ENCODE measurements at places on chromosomes 2 and 18. TPM values are rescaled to one million over a fixed set of nuclear protein-coding genes. Genes with fewer than 3 reads are reported as not detected.

DNA sequence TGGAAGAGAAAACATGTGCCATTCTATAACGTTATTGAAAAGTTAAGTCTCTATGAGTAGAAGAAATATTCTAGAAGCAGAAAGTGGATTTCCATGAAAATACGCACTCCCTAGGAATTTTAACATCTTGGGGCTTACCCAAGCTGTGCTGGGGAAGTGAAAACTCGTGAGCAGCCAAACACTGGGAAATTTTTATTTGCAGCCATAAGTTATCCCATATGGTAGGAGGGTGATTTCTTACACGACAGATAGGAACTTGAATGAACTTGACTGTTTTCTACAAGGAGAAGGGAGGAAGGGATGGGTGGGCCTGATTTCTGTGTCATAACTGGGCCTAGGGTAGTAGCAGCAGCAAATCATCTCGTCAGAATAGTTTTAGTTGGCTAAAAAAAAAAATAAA is 272.6 kb downstream of the ETAA1 start:
- ATAC-seq: no peak

DNA sequence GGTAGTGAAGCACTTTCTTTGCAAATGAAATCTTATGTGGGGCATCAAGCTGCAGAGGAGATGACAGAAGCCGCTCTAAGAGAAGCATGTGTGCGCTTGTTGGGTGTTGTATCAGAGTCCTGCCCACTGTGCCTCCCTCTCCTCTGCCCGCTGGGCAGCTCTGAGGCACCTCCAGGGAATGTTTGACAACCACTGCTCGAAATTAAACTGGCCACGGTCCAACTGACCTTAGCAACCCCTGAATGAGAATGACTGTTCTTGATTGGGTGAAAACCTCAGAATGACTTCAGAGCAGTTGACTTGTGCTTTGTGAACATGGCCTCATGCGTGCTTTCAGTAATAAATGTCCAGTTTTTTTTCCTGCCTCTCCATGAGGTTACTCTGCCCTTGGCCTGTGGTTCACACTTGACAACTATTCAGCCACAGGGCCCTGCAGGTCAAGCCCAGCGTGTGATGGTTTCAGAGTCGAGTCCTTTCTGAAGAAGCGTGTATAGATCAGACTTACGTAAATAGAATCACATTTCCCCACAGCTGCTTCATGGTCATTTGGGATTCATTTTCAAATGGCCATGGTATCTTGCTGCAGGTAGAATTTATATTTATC is 94.9 kb downstream of the SLC4A3 start:
- ATAC-seq: no peak

GRCh38 chr2:75702593-75702992 is 8.1 kb downstream of the GCFC2 start:
- no peak for ATAC-seq

- ATAC-seq: no peak
Observed at GRCh38 chr2:3108710-3109702, 268.6 kb downstream of the EIPR1 start.

DNA sequence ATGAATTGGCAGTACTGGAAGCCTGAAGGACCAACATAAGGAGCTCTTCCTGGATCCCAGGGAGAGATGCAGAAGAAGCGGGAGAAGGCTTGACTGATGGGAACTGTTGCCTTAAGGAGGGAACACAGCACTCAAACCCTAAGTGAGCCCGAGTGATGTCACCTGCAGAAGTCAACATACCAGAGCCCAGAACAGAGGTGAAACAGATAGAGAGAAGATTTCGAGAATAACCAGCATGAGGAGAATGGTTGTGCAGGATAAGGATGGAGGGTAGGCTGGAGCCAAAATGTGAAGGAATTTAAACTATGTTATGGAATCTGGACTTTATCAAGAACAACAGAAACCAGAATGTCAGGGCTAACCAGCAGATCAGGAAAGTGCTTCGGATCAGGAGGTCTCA is 463.1 kb upstream of the DDX18 start:
- ATAC-seq: no peak

DNA sequence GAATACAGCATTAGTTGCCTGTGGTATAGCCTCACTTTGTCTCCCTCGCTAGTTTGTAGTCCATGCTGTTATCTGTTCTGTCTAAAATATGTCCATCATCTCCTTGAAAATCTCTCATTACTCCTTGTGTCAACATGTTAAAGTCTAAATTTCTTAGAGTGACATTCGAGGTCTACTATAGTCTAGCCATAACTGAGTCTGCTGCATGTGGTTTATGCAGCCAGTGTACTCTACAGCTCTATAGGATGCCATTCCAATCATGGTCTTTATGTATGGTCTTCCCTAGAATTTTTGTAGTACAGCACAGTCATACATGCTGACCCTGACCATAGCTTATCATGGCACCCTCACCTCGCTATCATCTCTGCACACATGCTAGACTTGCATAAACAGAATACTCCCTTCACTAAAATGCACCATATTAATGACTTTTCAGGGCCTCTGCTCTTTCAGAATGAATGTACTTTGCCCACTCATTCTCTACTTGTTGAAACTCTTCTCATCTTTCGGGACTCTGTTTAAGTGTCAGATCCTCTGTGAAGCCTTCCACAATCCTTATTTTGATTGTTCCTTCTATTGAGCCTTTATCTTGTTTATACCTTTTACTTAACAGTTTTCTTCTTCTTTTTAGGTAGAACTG is 12.8 kb downstream of the TANK start:
- ATAC-seq: no peak

- no peak for ATAC-seq
Observed at GRCh38 chr2:238143239-238143951, 4.9 kb downstream of the KLHL30 start.

- peak; percentile 50 for ATAC-seq
Observed at GRCh38 chr2:191245869-191246531, 796 bp downstream of the MYO1B start.

GRCh38 chr2:66699793-66700676 is 265.1 kb downstream of the MEIS1 start:
- no peak for ATAC-seq

DNA sequence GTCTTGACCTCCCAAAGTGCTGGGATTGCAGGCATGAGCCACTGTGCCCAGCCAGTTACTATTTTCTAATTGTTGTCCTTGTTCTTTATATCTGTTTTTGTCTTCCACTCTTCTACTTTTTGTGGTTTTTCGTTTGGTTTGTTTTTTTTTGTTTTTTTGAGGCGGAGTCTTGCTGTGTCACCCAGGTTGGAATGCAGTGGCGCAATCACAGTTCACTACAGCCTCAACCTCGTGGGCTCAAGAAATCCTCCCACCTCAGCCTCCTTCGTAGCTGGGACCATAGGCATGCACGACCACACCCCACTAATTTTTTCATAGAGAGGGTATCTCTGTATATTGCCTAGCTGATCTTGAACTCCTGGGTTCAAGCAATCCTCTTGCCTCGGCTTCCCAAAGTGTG is 100.7 kb downstream of the EHBP1 start:
- ATAC-seq: no peak

- no peak for ATAC-seq
Observed at GRCh38 chr2:7900593-7900992, 781.3 kb upstream of the ID2 start.

DNA sequence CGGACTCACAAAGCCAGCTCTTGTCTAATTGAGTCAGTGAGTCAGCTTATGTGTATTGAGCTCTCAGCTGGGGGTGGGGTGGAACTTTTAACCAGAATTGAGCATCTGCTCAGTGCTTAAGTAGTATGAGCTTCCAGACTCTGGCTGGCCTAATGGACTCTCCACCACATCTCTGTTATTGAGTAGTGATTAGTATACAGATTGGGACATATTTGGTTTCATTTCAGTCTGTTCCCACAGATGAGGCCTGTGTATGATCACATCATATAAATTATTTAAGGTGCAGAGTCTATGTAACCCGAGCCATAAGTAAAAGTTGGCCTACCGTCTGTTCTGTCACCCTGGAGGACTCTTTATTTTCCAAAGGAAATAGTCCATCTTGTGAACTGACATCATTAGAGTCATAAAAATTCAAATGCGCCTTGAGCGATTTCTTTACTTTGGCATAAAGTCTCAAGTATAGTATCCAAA is 152.1 kb downstream of the THSD7B start:
- no peak for ATAC-seq

DNA sequence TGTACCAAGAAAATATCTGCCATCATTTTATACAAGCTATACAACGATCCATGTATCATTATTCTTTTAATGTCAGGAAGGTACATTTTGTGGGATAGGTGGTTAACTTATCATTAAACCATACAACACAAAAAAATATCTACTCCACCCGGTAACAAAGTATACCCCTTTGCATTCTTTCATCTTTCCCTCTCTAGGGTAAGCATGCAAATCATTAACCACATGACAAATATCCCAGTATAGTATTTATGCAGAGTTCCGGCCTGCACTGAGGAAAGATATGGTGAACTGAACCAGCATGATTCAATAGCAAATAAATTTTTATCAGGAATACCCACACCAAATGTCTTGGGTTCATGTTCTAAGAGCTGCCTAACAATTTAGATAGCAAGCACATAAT is 22.5 kb upstream of the SULT1C2 start:
- ATAC-seq: no peak

DNA sequence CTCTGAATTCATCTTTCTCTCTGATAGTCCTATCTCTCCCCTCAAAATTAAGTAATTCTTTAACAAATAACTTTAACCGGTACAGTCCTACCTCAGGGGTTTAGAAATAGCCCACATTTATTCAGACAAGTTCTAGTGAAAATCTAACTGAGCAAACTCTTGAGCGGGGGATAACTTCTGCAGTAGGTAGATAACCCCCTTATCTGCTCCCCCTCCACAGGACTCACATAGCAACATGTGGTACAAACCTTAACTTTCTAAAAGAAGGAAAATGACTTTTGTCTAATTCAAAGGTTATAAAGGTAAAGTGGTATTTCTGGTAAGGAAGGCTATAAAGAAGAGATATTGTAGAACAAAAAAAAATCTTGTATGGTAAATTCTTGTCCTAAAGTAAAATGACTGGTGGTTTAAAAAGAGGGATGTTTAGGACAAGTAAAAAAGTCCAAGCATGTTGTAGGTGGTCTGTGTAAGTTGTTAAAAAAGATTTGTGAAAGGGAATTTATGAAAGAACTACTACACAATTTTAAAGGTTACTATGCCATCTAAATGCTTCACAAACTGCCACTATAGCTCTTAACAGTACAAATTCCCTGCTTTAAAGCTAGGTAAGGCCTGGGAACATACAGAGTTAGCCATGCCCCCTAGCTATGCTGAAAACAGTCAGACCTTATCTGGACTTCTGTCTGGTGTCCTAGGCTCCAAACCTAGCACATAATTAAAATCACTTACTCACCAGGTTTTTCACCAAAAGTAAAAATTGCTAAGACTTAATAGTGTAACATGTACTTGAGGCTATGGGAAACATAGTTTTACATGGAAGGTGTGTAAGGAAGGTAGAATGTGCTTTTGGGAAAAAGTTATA is 8.1 kb upstream of the RPIA start:
- no peak for ATAC-seq

DNA sequence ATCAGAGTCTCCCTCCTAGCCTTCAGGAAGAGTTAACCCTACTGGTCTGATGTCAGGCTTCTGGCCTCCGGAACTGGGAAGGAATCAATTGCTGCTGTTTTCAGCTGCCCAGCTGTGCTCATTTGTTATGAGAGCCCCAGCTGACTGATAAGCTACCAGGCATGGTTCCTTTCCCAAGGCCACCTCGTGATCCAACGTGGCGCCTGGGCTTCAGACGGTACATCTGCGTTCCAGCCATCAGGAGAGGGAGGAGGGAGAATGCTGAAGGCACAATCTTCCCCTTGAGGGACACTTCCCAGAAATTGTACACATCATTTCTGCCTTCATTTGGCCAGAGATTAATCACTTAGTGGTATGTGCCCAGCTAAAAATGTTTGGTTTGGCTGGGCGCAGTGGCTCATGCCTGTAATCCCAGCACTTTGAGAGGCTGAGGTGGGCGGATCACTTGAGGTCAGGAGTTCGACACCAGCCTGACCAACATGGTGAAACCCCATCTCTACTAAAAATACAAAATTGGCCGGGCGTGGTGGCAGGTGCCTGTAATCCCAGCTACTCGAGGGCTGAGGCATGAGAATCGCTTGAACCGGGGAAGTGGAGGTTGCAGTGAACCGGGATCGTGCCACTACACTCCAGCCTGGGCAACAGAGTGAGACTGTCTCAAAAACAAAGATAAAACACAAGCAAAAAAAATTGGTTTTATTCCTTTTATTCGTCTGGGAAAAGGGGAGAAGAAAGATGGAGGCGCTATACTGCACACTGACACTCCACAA is 10.5 kb upstream of the ARMC9 start:
- no peak for ATAC-seq

GRCh38 chr2:72027426-72028161 is 120.1 kb downstream of the CYP26B1 start:
- no peak for ATAC-seq

ZC3H15 gene
- total RNA-seq: 74.6 TPM

NMUR1 gene
- total RNA-seq: 3.4 TPM

VWC2L gene
- 0.27 TPM for total RNA-seq

PLA2R1 gene
- 15.0 TPM for total RNA-seq

POTEJ gene
- not detected for total RNA-seq

All from gastroesophageal sphincter (tissue), 4 donors.